ENCODE measurements at places on chromosomes 11 and 22. TPM values are rescaled to one million over a fixed set of nuclear protein-coding genes. Genes with fewer than 3 reads are reported as not detected.

The GAL gene
- 17.5 TPM for total RNA-seq

The SLC37A2 gene
- total RNA-seq, result 0.10 TPM

The SAA1 gene
- 0.24 TPM for total RNA-seq

The TRPC6 gene
- total RNA-seq, result 0.89 TPM

The MYOD1 gene
- total RNA-seq, result not detected

The UPK3A gene
- total RNA-seq, result not detected

The AIFM3 gene
- 3.4 TPM for total RNA-seq

The CPT1A gene
- total RNA-seq, result 31.8 TPM

The CLCF1 gene
- 46.1 TPM for total RNA-seq

The MN1 gene
- 3.0 TPM for total RNA-seq

The MS4A8 gene
- not detected for total RNA-seq

The SLC22A9 gene
- total RNA-seq, result not detected

The TMEM126A gene
- total RNA-seq, result 57.5 TPM

The BLID gene
- not detected for total RNA-seq

The NAP1L4 gene
- total RNA-seq, result 131 TPM

The TENM4 gene
- 0.12 TPM for total RNA-seq

The IL18 gene
- total RNA-seq, result 98.4 TPM
